ENCODE measurements at places on chromosomes 12 and 14. TPM values are rescaled to one million over a fixed set of nuclear protein-coding genes. Genes with fewer than 3 reads are reported as not detected.

The GARIN6 gene
- total RNA-seq, result not detected

The GLT1D1 gene
- not detected for total RNA-seq

The RD3L gene
- not detected for total RNA-seq

The RPS29 gene
- 8,566 TPM for total RNA-seq

The A2ML1 gene
- total RNA-seq, result not detected

The PPFIA2 gene
- 0.33 TPM for total RNA-seq

The SMCO2 gene
- total RNA-seq, result 0.33 TPM

The EFS gene
- not detected for total RNA-seq

The TTC6 gene
- total RNA-seq, result 0.29 TPM

The RPS6KL1 gene
- total RNA-seq, result not detected

The GSC gene
- total RNA-seq, result 4.4 TPM

The FGD6 gene
- 8.1 TPM for total RNA-seq

Measured in H4 (cell line).